ENCODE measurements at places on chromosomes 5 and 9.

- DNase-seq: no peak
Measured at GRCh38 chr5:169218861-169219260, 82.1 kb downstream of the SLIT3 start.

- DNase-seq: no peak
Measured at GRCh38 chr5:14419686-14420085, 161.9 kb upstream of the OTULINL start.

DNA sequence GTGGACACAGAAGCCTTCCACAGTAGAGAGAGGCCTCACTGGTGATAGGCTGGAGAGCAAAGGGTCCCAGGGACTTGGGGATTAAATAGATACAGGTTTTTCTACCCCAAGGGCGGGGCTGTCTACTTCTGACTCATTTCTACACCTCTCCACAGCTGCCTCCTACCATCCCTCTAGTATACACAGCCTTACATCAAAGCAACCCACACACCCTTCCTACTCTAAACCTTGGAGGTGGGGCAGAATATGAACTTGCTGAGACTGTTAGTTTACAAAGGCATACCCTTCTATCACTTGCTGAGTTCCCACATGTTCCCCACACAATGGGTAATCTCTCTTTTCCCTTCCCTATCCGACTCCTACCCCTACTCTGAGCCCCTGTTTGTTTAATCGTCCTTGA is 19.9 kb upstream of the PCA3 start:
- DNase-seq: no peak

- no peak for DNase-seq
Measured at GRCh38 chr5:9188131-9188530, 357.7 kb downstream of the SEMA5A start.

- DNase-seq: no peak
Measured at GRCh38 chr9:110338143-110338542, 480 bp upstream of the TXNDC8 start.

- no peak for DNase-seq
Measured at GRCh38 chr9:99051851-99052250, 53.1 kb upstream of the TGFBR1 start.

DNA sequence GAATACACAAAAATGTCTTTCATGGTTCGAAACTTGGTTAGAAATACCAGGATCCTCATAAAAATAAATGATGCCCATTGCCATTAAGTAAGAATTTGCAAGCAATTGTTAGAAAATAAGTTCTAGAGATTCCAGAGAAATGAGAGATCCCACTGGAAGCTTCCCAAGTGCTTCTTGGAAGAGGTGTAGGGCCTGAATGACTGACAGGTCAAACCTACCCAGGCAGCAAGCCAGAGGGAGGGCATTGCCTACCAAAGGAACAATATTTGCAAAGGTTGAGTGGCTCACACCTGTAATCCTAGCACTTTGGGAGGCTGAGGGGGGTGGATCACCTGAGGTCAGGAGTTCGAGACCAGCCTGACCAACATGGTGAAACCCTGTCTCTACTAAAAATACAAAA is 777.0 kb upstream of the WWC1 start:
- no peak for DNase-seq

- DNase-seq: no peak
Measured at GRCh38 chr9:130027533-130028365, 15.2 kb downstream of the FNBP1 start.

DNA sequence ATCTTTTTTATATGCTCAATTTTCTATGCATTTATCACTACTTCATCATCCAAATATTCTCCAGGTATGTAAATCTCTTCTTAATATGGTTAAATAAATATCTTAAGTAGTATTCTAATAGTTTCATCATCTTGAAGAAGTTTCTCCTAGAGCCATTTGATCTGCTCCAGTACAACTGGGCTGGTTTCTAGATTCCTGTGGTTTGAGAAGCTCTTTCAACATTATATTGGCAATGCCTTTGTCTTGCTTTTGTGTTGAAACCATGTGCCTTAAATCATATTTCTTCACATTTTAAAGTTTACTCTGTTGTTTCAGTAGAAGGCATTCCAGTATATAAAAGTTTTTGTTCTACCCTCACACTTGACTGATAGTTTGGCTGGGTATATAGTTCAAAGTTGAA is 27.6 kb downstream of the MBLAC2 start:
- no peak for DNase-seq

DNA sequence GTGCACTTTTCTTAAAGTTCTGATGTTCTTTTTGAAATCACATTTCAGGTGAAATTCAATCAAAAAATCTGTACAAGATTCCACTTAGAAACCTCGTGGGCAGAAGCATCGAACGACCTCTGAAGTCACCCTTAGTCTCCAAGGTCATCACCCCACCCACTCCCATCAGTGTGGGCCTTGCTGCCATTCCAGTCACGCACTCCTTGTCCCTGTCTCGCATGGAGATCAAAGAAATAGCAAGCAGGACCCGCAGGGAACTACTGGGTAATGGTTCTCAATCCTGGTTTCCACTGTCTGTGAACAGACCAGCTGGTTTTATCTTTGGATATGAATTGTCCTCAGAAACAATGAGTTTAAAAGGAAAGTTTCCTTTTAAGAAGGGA is 8.1 kb upstream of the SLC2A8 start:
- no peak for DNase-seq

- DNase-seq: no peak
Measured at GRCh38 chr9:112076814-112077213, 98.3 kb downstream of the SUSD1 start.

DNA sequence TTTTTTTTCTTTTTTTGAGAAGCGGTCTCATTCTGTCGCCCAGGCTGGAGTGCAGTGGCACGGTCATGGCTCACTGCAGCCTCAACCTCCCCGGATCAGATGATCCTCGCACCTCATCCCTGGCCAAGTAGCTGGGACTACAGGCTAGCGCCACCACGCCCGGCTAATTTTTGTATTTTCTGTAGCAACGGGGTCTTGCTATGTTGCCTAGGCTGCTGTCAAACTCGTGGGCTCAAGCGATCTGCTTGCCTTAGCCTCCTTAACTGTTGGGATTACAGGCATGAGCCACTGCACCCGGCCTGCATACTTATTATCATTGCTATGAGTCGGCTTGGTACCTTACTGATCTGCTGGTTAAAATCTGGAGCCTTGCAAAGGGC is 790 bp upstream of the IARS1 start:
- DNase-seq: no peak

DNA sequence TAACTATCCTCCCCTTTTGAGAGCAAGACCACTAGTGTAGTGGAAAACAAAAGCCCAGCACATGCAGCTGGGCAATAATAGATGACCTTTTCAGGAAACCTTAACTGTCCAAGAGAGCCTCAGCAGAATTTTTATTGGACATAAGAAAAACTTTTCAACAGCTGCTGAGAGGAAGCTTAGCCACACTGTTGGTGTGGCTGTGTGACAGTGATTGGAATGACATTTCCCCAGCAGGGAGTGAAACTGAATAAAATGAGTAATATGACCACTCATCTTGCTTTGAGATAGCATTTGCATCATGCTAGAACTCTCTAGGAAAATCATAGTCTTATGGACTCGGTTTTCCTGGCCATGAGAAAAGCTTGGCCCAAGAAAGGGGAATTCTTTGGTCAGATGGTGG is 687.8 kb downstream of the SLCO4C1 start:
- DNase-seq: no peak

GRCh38 chr5:149938791-149939358 is 5.7 kb downstream of the PDE6A start:
- DNase-seq: peak; percentile 57

- DNase-seq: no peak
Measured at GRCh38 chr5:83632874-83633273, 87.8 kb downstream of the HAPLN1 start.

DNA sequence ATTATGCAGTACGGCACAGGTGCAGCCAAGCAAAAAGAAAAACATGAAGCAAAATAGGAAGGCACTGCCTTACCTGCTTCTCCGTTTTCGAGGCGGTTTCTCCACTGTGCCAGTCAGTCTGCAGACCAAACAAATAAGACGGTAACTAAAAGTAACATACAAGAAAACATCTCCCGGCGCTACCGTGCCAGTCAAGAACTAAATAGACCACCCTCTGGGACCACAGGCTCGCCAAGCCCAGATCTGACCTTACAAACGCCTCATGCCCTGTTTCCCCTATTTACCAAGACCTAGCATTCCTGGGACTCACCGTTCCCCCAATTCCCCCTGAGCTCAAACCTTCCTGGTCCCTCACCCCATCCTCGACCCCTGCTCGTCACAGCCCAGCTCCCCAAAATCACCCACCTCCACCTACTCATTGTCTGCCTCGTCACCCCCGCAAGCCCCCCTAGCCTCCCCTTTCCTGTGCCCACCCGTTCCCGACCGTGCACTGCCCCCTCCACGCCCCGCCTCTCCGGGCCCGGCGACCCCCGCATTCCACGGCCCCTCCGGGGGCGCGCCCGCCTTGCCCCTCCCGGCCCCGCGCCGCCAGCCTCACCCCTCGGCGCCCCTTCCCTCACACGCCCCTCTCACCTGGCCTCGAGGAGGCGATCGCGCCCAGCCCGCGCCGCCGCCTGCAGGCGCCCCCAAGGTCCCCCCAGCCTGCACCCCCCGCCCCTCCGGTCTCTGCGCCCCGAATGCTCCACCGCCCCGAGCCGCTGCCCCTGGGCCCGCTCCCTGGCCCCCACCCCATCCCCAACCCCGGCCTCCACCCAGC is 560 bp downstream of the SCAI start:
- peak; percentile 50 for DNase-seq

- DNase-seq: no peak
Measured at GRCh38 chr5:64397552-64397951, 108.3 kb upstream of the RGS7BP start.

- DNase-seq: no peak
Measured at GRCh38 chr9:74122661-74123060, 374.5 kb upstream of the RORB start.

DNA sequence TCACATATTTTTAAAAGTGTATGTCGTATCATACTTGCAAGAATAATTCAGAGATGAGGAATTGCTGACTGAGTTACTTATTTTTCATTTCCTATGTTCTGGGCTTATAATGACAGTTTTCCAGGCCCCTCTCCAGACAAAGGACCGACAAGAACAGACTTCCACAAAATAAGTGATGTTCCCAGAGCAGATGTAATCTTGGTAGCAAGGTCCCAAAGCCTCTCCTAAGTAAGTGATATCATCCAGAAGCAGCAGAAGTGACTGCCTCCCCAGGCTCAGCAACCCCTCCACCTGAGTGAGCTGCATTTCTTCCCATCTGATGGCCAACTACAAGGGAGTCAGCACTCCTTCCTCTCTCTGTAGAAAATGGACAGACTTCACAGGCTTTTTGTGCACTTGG is 57.1 kb downstream of the SEMA6A start:
- DNase-seq: no peak

- DNase-seq: no peak
Measured at GRCh38 chr5:93894601-93895354, 153.4 kb upstream of the POU5F2 start.

DNA sequence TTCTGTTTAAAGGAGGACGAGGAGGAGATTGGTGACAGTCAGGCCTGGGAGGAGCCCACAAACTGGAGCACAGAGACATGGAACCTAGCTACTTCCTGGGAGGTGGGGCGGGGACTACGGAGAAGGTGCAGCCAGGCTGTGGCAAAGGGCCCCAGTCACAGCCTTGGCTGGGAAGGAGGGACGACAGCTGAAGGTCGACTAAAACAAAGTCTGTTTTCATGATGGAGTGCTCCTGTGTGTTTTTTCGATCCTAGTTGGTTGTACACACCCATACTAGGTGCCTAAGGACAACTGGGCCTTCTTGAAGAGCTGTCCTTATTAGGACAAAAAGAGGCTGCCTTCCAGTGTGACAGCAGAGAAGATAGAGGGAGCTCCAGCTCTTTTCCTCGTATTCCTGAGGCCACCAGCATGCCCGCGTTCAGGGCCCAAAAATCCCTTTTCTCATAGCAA is 2.9 kb downstream of the CCDC107 start:
- no peak for DNase-seq

GRCh38 chr9:138064547-138064946 is 187.0 kb downstream of the CACNA1B start:
- DNase-seq: no peak

DNA sequence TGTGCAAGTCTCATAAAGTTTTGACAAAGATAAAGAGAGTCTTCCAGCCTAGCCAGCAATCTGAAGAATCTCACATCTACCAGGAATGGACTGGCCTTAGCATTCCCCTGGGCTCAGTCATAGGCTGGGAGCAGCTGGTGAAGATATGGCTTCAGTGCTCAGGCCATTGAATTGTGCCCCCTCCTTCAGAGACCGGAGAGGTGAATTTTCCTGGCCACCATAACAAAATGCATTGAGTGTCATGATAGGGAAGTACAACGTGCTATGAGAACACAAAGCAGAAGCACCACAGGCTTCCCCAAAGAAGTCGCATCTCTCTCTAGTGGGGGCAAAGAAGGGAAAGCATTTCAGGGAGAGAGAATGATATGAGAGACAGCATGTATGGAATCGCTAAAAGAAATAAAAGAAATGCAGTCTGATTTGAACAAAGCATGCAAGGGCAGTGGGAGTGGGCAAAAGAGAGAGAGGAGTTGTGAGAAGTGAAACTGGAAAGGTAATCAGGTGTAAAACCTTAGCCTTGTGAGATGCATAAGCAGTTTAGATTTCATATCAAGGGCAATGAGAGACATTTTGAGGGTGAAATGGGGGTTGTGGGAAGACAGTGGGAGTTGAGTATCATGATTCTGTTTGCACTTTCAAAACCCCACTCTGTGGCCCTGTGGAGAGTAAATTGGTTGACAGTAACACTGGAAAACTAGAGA is 57.1 kb upstream of the NMUR2 start:
- no peak for DNase-seq

DNA sequence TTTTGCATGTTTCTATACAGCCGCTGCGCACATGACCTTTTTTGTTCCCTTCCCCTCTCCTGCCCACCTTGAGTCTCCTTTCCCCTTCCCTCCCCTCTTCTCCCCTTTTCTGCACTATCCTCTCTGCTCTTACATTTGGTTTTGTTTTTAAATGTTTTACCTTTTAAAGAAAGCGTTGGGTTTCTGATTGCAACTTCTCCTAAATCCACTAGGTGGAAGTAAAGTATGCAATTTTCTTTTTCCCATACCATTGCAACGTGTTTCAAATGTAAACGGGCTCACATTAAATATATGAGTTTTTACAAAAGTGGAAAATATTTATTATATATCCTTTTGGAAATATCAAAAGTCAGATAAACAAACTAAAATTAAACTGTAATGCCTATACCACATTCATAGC is 500.9 kb downstream of the DIRAS2 start:
- DNase-seq: no peak

GRCh38 chr5:175814691-175815090 is 56.7 kb upstream of the CPLX2 start:
- no peak for DNase-seq
